ENCODE measurements at places on chromosomes 3 and 15.

GRCh38 chr3:39318301-39318700, 11.2 kb upstream of the CCR8 start:
- DNase-seq: no peak

DNA sequence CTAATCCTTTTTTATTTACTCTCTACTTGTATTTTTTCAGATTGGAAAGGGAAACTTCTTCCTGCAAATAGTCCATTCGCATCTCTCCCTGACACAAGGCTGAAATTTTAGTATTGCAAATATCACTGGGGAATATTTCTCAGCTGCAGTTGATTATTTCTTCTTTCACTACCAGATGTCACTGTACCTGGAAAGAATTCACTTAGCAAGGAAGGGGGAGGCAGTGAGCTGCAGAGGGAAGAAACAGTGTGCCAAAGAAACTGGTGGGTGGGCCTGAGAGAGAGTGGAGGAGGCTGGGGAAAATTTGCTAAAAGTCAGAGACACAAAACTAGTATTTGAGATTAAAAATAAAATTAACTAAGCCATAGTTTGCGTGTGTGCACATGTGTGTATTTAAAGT, 142.3 kb upstream of the STT3B start:
- no peak for DNase-seq

GRCh38 chr3:26592451-26592850, 30.1 kb upstream of the LRRC3B start:
- no peak for DNase-seq

- DNase-seq: no peak
These were observed 145.2 kb downstream of the DOCK3 start for GRCh38 chr3:50819882-50820281.

GRCh38 chr15:56390739-56391267, 25.6 kb downstream of the TEX9 start:
- DNase-seq: no peak

- no peak for DNase-seq
These were observed 494.3 kb upstream of the KCNMB2 start for GRCh38 chr3:178041931-178042330.

GRCh38 chr3:100836661-100837060, 127.4 kb downstream of the TFG start:
- no peak for DNase-seq

- DNase-seq: no peak
These were observed 28.7 kb upstream of the BFSP2 start for GRCh38 chr3:133371181-133371580.

- DNase-seq: no peak
These were observed 149.7 kb downstream of the RBMS3 start for GRCh38 chr3:29430558-29430971.

- DNase-seq: no peak
These were observed at the start of gene TMIE for GRCh38 chr3:46701181-46701939. Gene TMIE (plus strand): TSS chr3:46701392. CDS start chr3:46701488, 96 bp downstream.

DNA sequence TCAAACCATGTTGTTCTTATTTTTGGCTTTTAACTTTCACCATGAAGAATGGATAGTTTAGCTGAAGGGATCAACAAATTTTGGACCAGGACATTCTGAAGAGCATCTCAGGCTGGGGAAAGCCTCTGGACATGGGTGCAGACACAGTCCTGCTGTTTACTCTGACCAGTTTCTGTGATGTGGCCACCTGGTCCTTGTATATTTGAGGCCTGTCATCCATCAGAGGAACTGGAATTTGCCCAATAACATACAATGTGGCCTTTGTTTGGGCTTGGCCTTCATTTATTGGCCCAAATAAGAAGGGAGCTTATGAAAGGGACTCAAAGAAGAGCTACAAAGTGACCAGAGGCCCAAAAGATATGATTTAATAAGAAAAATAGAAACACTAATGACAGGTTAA, 127.9 kb downstream of the MYRIP start:
- no peak for DNase-seq

GRCh38 chr3:159988617-159989271, at the start of gene IL12A:
Gene IL12A (plus strand): TSS chr3:159988835.
- DNase-seq: peak; percentile 80

GRCh38 chr15:45182996-45183395, 4.8 kb downstream of the SHF start:
- no peak for DNase-seq

GRCh38 chr15:31477301-31477700, 150.7 kb downstream of the KLF13 start:
- DNase-seq: no peak

GRCh38 chr3:61575893-61576292, 14.5 kb downstream of the PTPRG start:
- DNase-seq: no peak

- no peak for DNase-seq
These were observed 21.8 kb upstream of the POU1F1 start for GRCh38 chr3:87298111-87298718.

DNA sequence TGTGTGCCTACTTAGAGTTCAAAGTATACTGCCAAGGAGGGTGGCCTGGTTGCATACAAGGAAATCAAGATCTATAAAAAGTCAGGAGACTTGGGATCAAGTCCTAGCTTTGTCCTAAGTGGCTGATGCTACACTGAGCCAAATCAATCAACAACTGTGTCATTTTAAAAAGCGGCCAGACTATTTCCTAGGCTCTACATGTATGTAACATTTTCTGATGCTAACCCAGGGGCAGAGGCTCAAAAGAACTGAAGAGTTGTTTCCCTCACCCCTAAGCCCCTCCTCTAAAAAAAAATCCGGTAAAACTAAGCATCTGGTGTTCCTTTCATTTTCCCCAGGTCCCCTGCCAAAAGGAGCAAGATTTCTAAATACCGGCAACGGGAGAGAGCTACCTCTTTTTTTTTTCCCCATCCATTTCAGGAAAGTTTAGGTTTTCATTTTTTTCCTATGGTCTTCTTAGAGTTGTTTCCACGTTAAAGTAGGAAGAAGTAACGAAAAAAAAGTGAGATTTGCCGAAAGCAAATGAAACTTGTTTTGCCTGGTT, 18.8 kb upstream of the CHD2 start:
- DNase-seq: no peak

DNA sequence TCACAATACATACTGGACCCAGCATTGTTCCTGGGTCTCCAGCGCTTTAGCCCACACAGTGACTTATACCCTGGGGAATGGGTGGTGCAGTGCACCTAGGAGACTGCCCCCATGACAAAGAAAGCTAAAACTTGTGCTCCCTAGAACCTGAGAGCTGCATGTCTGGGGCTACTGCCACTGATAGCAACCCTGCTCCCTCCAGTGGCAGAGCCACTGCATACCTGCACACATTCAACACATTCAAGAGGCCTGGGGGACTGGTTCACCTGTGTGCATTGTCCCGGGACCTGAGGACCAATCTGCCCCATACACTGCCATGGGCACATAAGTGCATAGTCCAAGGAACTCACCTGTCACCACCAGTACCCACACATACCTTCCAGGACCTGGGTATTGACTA, 302.7 kb upstream of the MANF start:
- no peak for DNase-seq

- no peak for DNase-seq
These were observed 35.6 kb upstream of the SEC13 start for GRCh38 chr3:10356461-10356981.

Data from stimulated activated CD4-positive, alpha-beta T cell treated with anti-CD3 and anti-CD28 coated beads, Interleukin-12 subunit alpha, Interleukin-12 subunit beta, amount 100 ng/mL, for 24 hours (primary cell).